ENCODE measurements at places on chromosomes 5 and 9.

DNA sequence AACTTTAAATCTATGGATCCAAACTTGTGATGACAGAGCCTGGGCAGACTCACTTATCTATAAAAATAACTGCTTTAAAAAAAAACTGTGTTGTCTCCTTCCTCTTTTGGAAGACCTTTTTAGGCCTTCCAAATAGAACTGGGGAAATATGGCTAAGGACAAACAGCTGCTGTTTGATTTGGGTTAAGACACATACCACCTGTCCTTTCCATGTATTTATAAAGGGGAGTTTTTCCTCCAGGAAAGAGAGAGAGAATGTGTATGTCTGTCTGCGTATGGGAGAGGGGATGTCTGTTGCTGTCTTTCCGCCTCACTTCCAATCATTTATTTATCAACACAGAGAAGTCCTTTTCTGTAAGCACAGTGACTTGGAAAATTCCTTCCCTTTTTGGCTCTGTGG lies 2.8 kb downstream of the ARHGEF37 start:
- DNase-seq: peak; percentile 1

GRCh38 chr5:2747363-2748162 lies 3.9 kb downstream of the IRX2 start:
- no peak for DNase-seq

DNA sequence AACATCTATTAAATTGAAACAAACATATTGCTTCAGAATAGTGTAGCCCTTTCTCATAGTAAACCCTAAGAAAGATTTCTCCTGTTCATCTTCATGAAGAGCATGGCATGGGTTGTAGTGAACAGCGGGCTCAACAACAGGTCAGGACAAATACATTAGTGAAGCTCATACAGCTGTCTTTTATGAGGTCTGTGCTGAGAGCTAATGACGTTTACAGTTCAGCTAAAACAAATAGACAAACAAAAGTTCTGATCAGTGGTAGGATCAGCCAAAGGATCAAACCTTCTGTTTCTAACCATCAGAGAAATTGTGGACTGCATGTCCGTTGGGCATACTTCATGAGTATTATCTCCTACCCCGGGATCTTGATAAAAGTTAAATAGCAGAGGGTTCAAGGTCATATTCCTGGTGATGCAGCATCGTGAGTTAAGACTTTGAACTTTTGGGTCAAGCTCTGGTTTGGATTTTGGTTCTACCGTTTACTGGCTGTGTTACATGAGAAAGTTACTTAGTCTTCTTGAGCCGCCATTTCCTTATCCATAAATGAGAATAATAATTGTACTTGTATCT lies 37.9 kb downstream of the ACO1 start:
- DNase-seq: no peak

GRCh38 chr9:22055090-22055489 lies 46.0 kb upstream of the CDKN2B start:
- no peak for DNase-seq

GRCh38 chr9:81156381-81156780 lies 533.0 kb downstream of the TLE1 start:
- DNase-seq: no peak

DNA sequence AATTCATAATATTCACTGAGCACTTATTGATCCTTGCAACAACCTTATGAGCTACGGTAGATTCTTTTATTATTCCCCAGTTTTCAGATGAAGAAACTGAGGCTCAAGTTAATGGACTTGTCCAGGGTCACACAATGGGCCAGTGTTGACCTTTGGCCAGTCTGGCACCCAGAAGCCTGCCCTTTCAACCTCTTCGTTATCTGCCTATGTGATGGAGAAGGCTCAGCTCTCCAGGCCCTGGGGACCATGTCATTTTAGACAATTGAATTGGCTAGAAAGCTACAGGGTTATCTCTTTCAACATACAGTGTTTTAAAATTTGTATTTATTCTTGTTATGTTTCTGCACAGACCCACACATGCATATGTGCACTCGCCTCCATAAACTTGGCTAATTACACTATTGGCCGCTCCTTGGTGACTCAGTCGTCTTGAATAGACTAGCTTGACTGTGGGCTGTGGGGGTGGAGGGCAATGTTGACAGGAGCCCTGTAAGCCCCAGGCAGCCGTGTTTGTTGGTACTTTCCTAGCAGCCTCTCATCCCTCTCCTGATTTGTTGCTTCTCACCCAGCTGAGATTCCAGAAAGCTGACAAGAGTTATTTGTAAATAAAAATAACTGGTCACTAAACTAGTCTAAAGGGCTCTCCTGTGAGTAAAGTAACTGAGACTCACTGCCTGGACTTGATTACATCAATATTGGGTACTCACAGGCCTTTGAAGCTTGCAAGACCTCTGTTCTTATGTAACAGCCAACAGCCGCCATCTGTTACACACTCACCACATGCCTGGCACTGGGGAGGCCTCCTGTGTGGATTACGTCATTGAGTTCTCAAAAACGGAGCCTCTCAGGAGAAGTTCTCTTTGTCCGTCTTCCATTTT lies 8.5 kb upstream of the ANGPTL2 start:
- DNase-seq: no peak

GRCh38 chr5:176570044-176570443 lies 20.9 kb downstream of the CDHR2 start:
- DNase-seq: no peak

DNA sequence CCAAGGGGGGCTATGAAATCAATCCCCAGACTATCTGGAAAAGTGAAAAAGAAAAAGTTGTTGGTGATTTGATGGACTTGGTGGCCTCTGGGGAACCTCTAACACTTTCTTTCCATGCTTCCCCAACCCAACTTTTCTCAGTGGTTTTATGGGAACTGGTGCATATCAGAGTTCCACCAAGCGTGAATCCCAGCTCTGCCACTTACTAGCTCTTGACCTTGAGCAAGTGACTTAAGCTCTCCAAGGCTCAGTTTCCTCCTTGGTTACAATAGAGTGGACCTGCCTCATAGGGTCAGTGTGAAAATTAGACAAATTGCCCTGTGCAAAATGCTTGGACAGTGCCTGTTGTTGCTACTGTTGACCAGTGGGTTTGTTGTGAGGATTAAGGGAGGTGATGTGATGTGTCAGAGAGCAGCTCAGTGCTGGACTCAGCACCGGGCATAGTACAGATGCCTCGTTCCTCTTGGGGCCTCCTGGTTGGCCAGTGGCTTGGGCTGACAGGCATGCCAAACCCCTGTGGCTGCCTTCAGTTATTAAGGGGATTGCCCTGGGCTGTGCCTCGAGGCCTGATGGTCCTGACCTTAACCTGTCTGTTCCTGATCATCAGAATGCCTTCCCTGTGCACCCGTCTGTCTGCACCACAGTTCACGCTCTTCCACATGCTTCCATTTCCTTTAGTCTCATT lies 49.3 kb downstream of the COL15A1 start:
- no peak for DNase-seq

DNA sequence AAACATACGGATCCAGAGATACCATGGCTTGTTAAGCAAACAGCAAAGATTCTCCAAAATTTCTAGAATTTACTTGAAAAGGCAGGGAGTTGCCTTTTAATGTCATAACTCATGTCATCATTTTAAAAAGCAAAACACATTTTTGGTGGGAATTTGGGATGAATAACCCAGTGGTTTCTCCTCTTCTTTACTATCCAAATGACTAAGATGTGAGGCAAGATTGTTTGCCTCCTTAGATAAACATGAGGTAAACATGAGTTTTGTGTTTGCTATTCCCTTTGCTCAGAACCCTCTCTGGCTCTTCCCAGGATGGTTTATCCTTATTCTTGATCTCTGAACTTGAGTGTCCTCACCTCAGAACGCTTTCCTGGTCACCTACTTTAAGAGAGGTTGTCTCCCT lies 267.0 kb downstream of the EBF1 start:
- DNase-seq: no peak

GRCh38 chr5:66410122-66410521 lies 186.1 kb upstream of the MAST4 start:
- DNase-seq: no peak

GRCh38 chr5:95859661-95860060 lies 37.1 kb upstream of the GLRX start:
- no peak for DNase-seq

- DNase-seq: no peak
Measured at GRCh38 chr9:17004500-17004899, 130.3 kb upstream of the CNTLN start.

DNA sequence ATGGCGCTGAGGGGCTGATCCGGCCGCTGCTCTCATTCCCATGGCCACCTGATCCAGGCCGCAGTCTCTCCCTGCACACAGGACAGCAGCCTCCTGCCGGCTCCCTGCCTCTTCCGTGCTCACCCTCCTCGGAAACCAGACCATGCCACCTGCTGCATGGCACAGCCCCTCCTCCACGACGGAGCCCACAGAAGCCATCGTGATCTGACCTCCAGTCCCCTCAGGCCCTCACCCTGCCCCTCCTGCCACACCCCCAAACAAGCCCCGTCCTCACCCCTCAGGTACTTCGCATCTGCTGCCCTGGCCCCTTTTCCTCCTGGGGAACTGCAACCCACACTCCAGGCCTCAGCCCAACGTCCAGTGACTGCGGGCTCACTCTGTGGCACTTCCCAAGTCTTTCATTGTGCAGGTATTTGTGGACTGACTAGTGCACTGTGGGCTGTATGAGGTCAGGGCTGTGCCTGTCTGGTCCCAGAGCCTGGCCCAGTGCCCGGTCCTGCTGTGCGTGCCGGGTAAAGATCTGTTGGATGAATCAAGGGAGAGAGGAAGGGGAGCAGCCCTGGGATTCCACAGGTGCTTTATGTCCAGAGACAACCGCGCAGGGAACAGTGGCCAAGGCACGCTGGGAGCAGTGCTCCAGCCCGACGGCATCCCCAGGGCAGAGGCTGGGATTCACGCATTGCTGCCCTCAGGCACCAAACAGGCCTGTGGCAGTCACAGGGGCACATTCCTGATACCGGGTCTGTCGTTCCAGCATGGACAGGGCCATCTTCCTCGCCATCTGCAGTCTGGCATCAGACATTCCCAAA lies 86.1 kb downstream of the ADAMTS2 start:
- DNase-seq: no peak

All from GDM1 (cell line).